Germinal center (tissue), 1 donor: ENCODE measurements at places on chromosomes 16 and 17.

GRCh38 chr17:42329025-42329976 lies 41.0 kb downstream of the STAT5A start:
- no peak for DNase-seq

GRCh38 chr16:8878523-8878911 lies 3.6 kb upstream of the LITAFD start:
- no peak for DNase-seq

- no peak for DNase-seq
Observed at GRCh38 chr17:75639771-75640555, 6.7 kb downstream of the SMIM5 start.

DNA sequence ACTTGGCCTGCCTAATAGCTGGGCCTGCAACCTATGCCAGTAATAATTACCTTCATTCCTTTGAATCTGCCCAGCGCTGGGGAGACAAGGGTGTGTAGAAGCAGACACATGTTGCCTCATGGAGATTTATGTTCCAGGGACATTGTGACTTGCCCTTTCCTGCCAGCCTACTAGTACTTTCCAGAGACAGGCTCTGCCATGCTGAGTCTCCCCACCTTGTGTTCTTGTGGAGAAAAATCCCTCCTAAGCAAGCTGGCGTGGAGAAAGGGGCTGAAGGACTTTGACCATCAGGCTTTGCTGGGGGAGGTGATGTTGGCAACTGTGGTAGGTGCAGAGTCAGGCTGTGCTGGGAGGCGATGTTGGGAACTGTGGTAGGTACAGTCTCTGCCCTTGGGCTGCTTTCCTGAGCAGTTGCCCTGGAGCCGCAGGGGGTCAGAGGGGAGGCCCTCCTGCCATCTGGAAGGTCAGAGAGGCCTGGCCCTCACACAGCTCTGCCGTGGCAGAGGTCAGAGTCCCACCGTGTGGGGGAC lies 4.0 kb downstream of the KSR1 start:
- no peak for DNase-seq

GRCh38 chr17:49210158-49211029 lies at the start of the genes ABI3 and GNGT2:
Gene ABI3 (plus strand): TSS chr17:49210707. CDS start chr17:49210725, 18 bp downstream.
Gene GNGT2 (minus strand): TSS chr17:49210574. CDS start chr17:49207422, 3,152 bp downstream.
- DNase-seq = peak; percentile 92
